ENCODE measurements at places on chromosomes 1 and 21. TPM values are rescaled to one million over a fixed set of nuclear protein-coding genes. Genes with fewer than 3 reads are reported as not detected.
A peak's percentile ranks its signal among the peaks of the same experiment; 100 is the strongest.

- no peak for DNase-seq
Measured at GRCh38 chr1:230816018-230816417, 52.3 kb downstream of the C1orf198 start.

- DNase-seq: no peak
Measured at GRCh38 chr1:30385246-30385995, 338.0 kb downstream of the MATN1 start.

GRCh38 chr1:63671514-63671913 lies 78.3 kb downstream of the PGM1 start:
- no peak for DNase-seq

GRCh38 chr21:20883408-20883800 lies 114.8 kb upstream of the NCAM2 start:
- DNase-seq: no peak

DNA sequence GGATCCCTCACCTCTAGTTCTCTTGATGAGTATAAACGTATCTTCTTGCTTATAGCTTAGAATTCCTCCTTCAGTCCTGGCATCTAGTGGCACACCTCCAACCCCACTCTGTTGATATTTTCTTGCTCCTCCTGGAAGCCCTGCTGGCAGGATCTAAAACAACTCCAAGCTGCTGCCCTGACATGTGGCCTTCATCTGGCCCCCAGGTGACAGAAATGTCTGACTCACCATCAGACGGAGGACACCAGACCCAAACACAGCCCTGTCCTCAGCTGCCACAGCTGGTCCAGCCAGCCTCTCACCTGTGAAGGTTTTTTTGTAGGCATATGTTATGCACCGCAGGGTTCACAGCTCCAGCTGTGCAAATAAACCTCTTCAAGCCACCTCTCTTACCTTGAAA lies 53.4 kb downstream of the KRTAP19-8 start:
- DNase-seq: no peak

DNA sequence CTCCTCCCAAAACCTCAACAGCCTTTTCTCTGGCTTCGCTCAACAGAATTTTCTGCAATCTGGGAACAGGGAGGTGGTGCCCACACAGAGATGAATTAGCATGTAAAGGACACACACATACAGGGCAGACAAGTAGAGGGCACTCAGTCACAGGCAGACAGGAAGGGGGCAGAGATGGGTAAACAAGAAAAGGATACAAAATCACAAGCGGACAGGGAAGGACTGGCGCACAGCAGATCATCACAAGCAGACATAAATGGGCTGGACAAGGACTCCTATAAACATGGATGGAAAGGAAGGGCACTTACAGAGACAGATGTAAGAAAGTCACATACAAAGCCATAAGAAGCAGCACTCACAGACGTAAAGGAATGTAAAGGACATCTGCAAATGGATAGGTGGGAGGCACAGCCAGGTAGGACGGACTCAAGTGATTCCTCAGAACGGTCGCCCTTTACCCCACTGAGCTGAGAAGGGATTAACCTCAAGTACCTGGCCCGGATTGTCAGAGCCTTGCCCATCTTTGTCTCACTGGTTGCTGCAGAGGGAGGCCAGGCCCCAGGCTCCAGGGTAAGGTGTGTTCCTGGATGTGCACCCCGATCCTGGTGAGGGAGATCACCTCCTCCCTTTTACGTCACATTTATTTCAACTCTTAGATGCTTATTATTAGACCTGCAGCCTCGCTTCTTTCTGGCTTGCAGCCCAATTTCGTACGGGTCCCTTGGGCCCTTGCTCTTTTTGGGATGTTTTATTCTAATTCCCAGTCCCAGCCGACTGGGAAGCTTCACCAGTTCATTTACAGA lies 836 bp upstream of the PRCC start:
- peak; percentile 47 for DNase-seq

- no peak for DNase-seq
Measured at GRCh38 chr1:81409780-81410274, 390.9 kb upstream of the ADGRL2 start.

GRCh38 chr1:111052246-111052645 lies 87.6 kb downstream of the DRAM2 start:
- no peak for DNase-seq

DNA sequence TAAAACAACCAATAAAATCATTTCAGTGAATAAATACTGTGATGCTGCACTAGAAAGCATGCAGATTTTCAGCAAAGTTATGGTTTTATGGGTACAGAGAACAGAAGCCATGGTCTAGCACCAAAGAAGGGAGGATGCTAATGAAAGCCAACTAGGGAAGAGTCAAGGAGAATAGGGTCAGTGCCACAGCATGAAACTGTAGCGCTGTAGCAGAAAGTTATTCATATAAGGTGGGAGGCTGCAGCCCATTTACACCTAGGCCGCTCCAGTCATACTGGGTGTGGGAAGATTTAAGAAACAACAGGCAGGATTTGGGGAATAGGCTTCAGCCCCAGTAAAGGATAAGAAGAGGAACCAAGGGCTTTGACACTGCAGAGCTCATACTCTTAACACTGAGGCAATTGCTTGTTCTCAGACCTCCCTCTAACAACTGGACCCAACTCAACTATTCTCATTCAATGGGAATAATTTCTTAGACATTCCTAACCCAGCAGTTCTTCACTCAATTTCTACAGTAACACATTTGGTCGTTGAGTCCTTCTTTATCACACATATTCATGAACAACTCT lies 4.4 kb downstream of the IFI16 start:
- DNase-seq: no peak

GRCh38 chr1:4778056-4778455 lies 123.6 kb downstream of the AJAP1 start:
- DNase-seq: peak; percentile 69

GRCh38 chr1:43134068-43134467 lies 38.0 kb downstream of the EBNA1BP2 start:
- no peak for DNase-seq

DNA sequence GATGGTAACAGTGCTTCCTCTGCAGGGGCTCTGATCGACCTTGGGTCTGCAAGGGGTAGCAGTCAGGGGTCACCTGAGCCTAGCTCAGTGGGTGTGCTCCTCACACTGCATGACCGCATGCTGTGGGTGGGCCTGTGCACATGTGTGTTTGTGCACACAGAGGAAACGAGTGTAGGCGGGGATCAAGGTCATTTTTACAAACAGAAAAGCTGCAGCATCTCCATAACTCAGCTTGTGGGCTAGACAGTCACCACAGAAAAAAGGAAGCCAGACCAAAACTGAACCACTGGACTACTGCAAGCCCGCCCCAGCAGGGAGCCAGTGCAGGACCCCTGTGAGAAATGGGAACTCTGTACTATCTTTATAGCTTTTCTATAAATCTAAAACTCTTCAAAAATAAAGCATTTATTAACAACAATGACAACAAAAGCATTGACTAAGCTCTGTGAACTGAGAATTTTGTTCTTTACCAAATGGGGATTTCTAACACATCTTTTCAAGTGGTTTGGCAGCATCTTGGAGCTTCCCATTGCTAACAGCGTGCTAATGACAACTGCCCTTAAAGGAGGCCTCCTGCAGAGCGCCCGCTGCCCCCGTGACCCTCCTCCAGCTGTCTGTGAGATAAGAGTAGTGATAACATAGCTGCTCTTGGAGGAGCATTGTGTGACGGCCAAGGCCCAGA lies 19.9 kb upstream of the NEK2 start:
- DNase-seq: no peak

GRCh38 chr1:111937147-111937725 lies 52.2 kb downstream of the KCND3 start:
- DNase-seq: no peak

DNA sequence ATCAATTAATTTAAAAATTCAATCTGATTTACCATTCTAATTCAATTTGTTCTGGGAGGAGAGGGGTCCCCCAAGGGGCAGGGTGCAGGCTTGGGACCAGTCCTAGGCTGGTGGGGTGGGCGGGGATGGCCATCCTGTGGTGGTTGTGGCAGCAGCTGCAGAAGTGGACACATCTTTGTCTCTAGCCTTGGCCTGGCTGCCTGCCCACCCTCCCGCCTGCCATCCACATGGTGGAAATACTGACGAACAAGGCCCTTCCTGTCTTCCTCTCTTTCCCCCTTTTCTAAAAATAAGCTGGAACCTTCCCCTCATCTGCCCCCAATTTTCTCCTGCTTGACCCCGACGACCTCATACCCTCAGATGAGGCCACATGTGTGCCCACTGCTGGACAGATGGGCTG lies 130.9 kb downstream of the FOXD2 start:
- DNase-seq: peak; percentile 62

GRCh38 chr1:8689431-8690252 lies 127.8 kb downstream of the RERE start:
- DNase-seq: no peak

DNA sequence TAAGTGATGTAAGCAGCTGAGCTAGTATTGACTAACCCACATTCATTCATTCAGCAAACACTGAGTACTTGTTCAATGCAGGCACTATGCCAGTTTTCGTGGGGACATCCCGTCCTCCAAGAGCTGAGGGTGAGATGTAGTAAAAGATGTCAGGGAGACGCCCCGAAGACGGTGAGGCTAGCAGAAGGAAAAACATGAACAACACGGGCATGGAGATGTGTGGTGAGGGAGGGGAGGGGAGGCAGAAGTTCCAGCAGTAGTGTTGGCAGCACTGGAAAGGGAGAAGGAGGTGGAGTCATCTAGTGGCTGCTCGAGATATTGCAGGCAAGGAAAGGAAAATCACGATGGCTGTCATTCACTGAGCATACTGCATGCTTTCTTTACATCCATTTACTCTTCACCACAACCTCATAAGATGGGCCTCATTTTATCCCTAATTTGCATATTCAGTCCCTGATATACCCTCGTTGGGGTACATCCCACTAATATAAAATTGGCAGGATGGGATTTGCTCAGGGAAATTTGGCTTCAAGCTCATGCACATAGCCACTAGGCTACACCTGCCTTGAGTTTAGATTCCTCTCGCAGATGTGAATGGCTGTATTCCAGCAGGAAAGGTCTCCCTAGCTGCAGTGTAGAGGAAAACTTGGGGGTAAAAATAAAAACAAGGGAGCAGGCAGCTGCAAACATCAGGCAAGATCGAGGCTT lies 14.5 kb downstream of the PDZK1IP1 start:
- DNase-seq: peak; percentile 72

Gene ERRFI1
- 66.9 TPM for polyA plus RNA-seq

Gene RSBN1
- 3.9 TPM for polyA plus RNA-seq

Gene TRIM67
- polyA plus RNA-seq: not detected

Gene KRTAP7-1
- not detected for polyA plus RNA-seq

Gene ITLN2
- polyA plus RNA-seq: not detected

Gene LCE3D
- not detected for polyA plus RNA-seq

Gene C8B
- not detected for polyA plus RNA-seq

Gene HCRTR1
- polyA plus RNA-seq: not detected

All from SK-N-SH (cell line).